ENCODE measurements at places on chromosomes 2 and 18.

DNA sequence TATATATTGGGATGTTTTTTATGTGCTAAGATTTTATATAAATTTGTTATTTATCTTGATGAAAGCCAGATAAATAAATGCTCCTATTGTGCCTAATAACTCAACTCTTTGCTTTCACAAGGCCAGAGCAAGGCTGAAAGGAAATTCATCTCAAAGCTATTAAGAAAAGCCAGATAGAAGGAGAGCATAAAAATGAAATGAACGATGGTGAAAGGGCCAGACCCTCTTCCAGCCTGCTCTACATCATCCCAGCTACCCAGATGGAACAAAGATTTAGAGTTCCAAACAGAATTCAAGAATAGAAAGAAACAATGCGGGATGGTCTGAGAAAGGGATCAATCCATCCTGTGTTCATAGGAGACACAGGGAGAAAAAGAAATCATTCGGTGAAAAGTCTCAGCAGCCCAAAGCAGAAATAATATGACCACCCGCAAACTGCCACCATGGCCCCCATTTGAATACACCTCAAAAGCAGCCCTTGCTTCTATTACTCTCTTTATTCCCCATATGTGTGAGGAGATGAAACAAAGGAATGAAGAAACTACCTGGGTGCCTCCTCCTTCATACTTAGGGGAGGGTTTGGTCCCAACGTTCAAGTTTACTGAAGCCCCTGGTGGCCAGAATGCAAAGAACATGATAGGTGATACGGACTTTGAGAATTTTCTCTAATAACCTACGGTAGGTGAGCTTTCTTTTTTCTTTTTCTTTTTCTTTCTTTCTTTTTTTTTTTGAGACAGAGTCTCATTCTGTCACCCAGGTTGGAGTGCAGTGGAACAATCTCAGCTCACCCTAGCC, 110.1 kb upstream of the FBXO11 start:
- peak; percentile 6 for DNase-seq

GRCh38 chr2:145593280-145593679, 1073.4 kb upstream of the ZEB2 start:
- DNase-seq, result no peak

GRCh38 chr2:230865307-230865765, 594 bp downstream of the ITM2C start:
- peak; percentile 30 for DNase-seq

DNA sequence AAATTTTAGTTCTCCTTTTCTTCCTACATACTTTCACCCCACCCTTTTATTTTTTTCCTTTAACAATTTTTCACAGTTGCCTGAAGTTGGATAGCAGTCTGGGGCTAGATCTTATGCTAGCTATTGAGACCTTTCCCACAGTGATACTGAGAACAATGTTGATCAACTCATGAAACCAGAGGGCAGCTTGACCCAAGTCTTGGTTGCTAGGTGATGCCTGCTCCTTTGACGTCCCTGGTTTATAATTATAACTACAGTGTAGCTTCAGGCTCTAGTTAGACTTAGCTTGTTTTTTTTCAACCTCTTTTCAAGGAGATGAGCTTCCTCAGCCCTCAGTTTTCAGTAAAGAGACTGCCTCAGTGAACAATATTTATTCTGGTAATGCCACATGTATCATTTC, 648.5 kb downstream of the IRS1 start:
- DNase-seq, result no peak

DNA sequence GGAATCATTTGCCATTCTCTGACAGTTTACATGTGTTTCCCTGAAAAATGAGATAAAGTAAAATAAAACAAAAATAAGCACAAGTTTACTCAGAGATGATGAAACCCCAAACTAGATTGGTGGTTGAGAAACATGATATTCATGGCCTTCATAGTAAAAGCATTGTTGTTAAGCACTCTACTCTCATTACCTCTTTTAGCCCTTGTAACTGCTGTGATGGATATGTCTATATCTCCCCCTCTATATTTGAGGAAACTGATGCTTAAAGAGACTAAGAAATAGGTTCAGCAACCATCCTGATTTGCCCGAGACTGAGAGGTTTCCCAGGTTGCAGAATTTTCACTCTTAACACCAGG, 33.9 kb upstream of the GALNT3 start:
- no peak for DNase-seq

GRCh38 chr18:62693659-62694058, 21.7 kb upstream of the PHLPP1 start:
- DNase-seq, result no peak

DNA sequence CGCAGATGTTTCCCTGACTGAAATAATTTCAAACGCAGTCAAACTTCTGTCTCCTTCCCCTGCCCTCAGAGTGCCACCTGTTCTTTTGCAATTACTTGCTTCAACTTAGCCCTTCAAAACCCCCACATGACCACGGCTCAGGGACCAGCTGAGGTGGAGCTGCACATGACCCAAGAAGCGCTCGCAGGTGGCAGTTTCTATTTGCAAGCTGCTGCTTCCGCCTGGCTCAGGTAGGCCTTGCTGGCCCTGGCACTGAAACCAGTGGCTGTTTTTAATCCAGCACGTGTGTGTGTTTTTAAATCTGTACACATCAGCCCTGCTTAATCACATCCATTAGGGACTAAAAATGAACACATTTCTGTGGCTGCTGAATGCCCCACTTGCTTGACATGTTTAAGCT, 95.3 kb downstream of the CCDC93 start:
- DNase-seq, result no peak

DNA sequence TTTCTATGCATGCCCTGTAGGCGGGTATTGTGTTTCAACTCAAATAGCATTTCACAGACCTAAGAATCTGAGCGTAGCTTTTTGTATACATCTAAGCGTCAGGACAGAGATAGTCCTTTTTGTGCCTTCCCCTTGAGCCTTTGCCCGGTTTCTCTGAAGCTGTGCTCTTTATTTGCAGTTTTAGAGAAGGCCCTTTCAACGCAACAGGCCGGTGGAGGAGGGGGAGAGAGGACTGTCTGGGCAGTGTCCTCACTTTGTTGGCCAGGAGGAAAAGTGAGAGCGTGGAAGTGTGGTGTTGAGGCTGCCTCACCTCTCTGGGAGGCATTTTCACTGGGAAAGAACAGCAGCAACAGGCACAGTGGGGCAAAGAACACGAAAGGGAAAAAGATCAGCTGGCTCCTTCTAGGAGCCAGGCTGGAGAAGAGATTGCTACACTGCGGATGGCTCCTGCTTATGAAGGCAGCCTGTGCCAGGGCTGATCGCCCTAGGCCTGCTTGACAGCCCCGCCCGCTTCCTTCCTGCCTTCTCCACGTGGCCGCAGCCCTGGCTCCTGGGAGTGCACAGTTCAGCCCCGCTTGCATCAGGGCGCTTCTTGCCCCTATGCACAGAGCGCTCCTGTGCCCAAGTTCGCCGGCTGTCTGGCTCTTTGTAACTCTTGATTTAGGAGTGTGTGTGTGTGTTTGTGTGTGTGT, 195.6 kb upstream of the POU3F3 start:
- no peak for DNase-seq

GRCh38 chr18:37430357-37431076, 135.1 kb downstream of the CELF4 start:
- DNase-seq, result no peak

GRCh38 chr2:74602586-74603281, 45.4 kb downstream of the M1AP start:
- no peak for DNase-seq

DNA sequence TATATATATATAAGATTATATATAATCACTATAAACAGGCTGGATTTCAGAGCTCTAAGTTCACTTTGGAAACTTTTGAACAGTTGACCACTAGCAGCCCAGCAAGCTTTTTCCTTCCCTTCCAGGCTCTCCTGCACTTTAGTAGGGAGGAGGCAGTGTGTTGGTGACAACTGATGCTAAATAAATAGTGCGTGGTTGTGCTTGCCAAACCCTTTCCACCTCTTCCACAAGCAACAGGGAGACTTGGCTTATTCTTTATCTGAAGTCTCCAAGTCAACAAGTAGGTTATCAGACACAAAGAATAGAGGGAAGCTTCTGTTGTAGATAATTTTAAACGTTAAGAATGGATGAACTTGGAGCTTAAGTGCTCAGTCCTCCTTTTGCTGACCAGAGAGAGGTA, 408.2 kb upstream of the HNRNPA3 start:
- DNase-seq, result no peak

GRCh38 chr2:14603676-14604075, 28.8 kb upstream of the LRATD1 start:
- DNase-seq, result no peak

DNA sequence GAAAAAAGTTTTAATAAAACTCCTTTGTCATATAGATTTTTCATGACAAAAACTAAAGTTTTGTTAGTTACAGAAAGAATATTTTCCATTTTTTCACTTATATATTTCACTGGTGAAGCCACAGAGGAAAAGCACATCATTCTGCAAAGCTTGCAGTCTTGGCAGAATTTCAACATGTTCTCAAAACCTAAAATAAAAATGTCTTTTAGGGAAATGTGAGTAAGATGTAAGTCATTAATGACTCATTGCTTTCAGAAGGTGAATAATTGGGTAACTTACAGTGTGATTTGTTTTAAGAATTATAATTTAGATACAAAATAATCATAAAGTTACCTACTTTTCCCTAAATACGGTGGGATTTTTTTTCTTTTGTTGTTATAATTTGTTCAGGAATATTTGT, 43.4 kb upstream of the TNFRSF11A start:
- DNase-seq, result no peak

DNA sequence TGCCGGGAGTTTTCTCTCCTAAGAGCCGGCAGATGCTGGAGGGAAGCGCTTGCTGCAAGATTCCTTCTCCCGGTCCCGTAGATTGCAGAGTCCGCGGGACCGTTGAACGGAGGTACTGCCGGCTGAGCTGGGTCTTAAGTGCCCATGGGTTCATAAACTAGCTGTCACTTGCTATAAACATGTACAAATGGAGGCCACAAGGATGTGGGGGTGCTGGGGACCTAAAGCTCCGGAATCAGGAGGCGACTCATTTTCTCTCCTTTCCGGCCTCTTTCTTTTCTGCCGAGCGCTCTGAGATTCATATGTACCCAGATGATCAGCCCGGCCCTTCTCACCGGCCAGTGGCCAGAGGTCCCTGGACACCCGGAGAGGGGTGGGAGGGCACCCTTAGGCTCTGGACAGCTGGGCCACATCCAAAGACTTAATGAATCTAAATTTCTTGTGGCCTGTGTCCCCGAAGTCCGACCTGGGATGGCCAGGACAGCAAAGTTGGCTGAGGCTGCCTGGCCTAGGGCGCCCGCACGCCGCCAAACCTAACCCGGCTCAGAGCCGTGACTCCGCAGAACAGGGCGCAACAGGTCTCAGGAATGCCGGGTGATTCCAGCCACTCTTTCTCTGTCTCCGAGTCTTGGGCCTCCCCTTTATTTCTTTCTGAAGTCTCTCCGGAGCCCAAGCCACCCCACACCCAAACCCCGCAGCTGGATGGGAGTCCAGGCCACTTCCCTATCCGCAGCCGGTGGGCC, 2.4 kb upstream of the PAX3 start:
- DNase-seq, result no peak

DNA sequence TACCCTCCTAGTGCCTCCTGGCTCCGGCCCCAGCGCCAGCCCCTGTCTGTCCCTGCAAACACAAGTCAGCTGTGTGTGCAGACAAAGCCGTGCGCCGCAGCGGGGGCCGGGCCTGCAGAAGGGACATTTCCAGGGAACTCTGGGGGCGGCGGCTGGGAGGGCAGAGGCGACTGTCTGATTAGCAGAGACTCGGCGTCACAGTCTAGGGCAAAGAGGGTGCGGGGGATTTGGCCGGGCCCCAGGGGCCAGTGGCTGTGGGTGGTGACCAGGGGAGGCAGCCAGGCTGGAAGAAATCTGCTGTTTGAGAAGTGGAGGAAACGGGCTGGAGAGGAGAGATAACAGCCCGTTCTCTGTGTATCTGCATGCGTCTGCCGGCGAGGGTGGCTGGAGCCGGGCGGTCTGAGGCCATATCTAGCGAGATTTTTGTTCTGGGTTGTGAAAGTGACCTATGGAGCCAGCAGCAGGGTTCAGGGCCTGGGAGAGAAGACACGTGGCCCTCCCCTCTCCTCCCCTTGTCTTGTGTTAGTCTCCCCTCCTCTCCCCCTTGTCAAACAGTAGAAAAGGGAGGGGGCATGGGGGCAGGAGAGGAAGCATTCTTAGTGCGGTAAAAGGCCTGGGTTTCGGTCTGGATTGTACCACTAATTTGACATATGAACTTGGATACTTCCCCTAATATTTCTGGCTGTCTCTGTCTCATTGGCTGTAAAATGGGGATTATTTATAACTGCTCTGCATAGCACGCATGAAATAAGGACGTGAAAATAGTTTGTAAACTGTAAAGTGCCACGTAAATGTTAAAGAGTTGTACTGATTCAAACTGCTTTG, 169.4 kb downstream of the SMAD7 start:
- DNase-seq, result no peak

GRCh38 chr2:47092465-47092864, 62.6 kb downstream of the STPG4 start:
- DNase-seq, result no peak

- no peak for DNase-seq
Measured at GRCh38 chr18:62730941-62731340, 15.6 kb downstream of the PHLPP1 start.

GRCh38 chr2:2798337-2798736, 467.3 kb upstream of the MYT1L start:
- DNase-seq, result no peak

- DNase-seq, result no peak
Measured at GRCh38 chr2:85799215-85799956, 45.6 kb downstream of the ATOH8 start.

DNA sequence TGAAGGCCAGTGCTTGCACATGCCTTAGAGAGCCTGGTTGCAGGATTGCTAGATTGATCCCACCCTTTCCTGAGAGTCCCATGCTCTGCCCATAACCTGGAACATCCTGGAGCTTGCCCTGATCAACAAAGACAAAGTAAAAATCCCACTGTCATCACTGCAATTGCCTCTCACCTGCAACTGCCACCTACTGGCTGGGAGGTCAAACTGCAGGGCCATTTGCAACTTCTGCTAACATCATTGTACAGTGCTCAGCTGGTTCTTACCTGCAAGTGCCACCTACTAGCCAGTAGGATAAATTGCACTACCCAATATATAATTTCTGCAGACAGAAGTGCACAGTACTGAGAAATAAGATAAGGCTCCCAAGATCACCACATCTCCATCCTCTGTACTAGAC, 947.5 kb downstream of the CPS1 start:
- no peak for DNase-seq

Measured in stimulated activated naive CD4-positive, alpha-beta T cell (primary cell).